CD4-positive, alpha-beta T cell treated with Interleukin-6 at 100 ng/mL for 8 hours (primary cell): ENCODE measurements at places on chromosomes 1 and 21.

GRCh38 chr1:61058483-61059245 is 23.7 kb upstream of the NFIA start:
- no peak for DNase-seq

DNA sequence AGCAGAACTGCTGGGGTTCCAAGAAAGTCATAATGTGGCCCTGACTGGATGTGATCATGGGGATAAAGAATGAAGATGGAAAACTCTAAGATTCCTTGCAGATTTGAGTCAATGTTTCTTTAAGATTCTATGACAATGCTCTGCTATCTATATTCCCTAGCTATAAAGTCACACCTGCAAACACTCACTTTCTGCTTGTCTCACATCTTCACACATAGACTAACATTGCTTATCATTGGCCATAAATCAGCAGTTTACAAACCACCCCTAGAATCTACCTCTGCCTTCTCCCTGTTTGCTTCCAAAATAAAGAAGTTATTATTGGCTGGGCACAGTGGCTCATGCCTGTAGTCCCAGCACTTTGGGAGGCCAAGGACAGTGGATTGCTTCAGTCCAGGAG is 33.1 kb upstream of the NPL start:
- DNase-seq: no peak

DNA sequence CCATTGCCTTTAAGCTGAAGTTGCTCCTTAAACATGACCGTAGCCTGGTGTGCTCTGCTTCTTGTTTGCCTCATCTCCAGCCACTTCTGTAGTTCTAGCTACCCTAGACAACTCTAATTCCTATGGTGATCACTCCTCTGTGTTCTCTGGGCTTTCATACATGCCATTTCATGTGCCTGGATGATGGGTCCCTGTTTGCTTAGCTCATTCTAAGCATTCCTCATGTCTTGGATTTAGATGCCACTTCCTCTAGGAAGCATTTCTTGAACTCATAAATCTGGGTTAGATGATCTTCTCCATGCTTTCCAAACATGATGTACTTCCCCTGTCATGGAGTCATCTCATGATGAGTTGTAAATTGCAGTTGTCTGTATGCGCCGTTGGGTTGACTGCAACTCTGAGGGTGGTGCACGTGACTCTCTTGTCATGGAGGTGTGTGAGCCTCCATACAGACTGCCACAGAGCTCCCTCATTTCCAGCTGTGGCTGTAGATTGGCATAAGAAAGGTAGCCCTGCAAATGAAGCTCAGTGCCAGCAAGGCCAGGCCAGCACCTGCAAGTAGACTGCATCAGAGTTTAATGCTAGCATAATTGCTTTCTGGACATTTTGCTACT is 77.2 kb downstream of the LAMC1 start:
- no peak for DNase-seq

GRCh38 chr1:109091839-109092193 is 1.3 kb downstream of the TMEM167B start:
- no peak for DNase-seq

GRCh38 chr1:211591980-211592493 is 13.1 kb upstream of the SLC30A1 start:
- DNase-seq: no peak

DNA sequence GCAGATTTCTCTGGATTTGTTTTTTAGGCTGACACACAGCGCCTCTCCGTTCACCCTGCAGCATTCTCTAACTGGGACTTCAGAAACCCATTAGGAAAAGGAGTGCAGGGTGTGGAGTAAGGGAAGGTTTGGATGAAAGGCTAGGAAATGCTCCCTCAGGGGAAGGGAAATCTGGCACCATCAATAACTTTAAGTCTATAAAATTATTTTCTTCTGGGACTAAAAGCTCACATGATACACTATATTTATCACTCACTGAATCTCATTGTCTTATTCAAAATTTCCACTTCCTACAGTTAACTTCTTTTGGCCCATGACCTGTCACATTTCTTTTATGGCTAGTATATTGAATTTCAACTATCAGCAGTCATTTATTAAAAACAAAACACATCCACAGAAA is 45.8 kb upstream of the HLX start:
- DNase-seq: no peak

GRCh38 chr1:61042466-61043009 is 39.8 kb upstream of the NFIA start:
- DNase-seq: no peak
